MM.1S (cell line): ENCODE measurements at places on chromosomes 12 and 14.

DNA sequence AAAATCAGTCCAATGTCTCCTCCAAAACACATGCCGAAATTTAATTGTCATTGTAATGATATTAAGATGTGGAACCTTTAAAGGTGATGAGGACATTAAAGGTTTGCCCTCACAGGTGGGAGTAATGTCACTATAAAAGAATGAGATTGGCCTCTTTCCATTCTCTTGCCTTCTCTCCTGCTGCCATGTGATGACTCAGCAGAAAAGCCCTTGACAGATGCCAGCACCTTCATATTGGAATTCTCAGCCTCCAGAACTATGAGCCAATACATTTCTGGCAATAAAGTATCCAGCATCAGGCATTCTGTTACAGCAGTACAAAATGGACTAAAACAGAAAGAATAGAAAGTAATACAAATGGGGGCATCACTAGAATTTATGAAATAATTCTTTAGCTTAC lies 609.7 kb downstream of the SLC16A7 start:
- no peak overlapping the region for H3K27ac ChIP-seq
- H3K4me1 ChIP-seq: peaks cover 7% of the 10 kb centered on the region
- H3K4me3 ChIP-seq: no peak overlapping the region
- no peak for DNase-seq
- no peaks in the 10 kb centered on the region for H3K36me3 ChIP-seq

- no peaks in the 10 kb centered on the region for H3K27me3 ChIP-seq
- no peaks in the 10 kb centered on the region for H3K4me1 ChIP-seq
- DNase-seq: no peak
- no peak overlapping the region for H3K4me3 ChIP-seq
- H3K36me3 ChIP-seq: no peaks in the 10 kb centered on the region
- H3K27ac ChIP-seq: no peak overlapping the region
These were observed 123.4 kb downstream of the ADCK1 start for GRCh38 chr14:77923131-77923936.

DNA sequence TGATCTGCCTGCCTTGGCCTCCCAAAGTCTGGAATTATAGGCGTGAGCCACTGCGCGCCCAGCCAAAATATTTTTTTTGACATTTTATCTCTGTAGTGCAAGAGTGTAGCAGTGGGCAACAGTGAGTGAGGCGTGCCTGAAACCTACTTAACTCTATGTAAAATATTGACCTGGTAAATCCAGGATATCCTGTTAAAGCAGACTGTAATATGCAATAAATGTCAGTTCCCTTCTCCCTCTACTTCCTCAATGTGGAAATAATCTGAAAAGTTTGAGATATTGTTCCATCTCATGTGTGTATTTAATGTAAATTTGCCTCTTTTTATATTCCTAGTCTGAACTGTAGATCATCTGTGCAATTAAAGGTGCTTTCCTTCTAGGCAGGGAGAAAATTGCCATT lies 9.5 kb upstream of the CDK17 start:
- no peaks in the 10 kb centered on the region for H3K36me3 ChIP-seq
- DNase-seq: no peak
- H3K27me3 ChIP-seq: no peaks in the 10 kb centered on the region
- H3K4me3 ChIP-seq: no peak overlapping the region
- no peak overlapping the region for H3K27ac ChIP-seq

DNA sequence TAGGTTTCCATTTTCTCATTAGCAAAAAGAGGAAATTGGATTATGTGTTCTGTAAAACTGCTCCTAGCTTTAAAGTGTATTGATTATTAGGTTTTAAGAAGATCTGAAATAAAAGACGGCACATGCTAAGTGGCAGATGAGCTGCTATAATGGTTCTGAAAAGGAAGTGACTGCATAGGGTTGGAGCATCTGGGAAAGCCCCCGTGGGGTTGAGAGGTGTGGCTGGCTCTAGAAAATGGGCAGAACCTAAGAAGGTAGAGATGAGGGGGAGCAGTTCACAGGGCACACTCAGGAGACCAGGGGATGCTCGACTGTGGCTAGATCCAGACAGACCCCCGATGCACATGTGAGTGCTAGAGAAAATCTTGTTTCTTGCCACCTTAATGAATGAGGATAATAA lies 1.9 kb downstream of the IFNG-AS1 start:
- H3K4me1 ChIP-seq: peaks cover 49% of the 10 kb centered on the region
- H3K4me3 ChIP-seq: peak overlapping the region; percentile 96
- peaks cover 15% of the 10 kb centered on the region for H3K36me3 ChIP-seq
- no peaks in the 10 kb centered on the region for H3K27me3 ChIP-seq
- peak; percentile 81 for DNase-seq
- peak overlapping the region; percentile 100 for H3K27ac ChIP-seq

DNA sequence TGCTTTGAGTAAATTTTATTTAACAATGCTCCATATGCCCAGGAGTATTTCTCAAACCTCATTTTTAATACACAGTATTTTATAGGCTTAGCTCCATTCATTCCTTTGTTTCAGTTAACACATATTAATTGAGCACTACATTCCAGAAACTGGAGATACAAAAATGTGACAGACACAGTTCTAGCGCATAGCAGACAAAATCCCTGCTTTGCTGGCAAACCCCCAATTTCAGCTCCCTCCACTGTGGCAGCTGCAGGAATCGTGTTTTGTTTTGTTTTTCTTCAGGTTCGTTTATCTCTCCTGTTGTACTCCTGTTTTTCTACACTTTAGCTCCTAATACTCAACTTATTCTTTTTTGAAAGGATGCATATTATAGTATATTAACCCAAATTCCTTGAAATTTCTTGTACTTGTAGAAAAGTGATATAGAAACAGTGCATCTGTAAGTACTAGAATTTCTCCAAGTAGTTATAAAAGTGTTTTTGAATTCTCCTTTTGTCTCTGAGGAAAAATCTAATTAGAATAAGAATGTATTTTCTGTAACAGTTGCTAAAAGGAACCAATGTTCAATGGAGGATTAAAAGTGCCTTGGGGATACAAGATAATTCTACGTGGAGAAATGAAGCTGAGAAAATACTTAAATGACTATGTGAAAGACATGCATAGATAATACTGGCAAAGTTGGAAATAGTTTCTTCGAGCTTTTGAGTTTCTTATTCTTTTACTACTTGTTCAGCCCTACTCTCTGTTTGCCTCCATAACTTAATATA lies 6.4 kb upstream of the RAB21 start:
- peaks cover 4% of the 10 kb centered on the region for H3K4me1 ChIP-seq
- no peak overlapping the region for H3K27ac ChIP-seq
- no peak overlapping the region for H3K4me3 ChIP-seq
- H3K36me3 ChIP-seq: no peaks in the 10 kb centered on the region

GRCh38 chr14:67411820-67412421 lies at the start of gene PLEK2:
TSS of gene PLEK2 (minus strand) at chr14:67412165. CDS start at chr14:67412059, 106 bp downstream.
- no peak for DNase-seq
- H3K4me3 ChIP-seq: no peak within 1 kb of the TSS
- H3K36me3 ChIP-seq: no peaks in the 10 kb centered on the region
- H3K4me1 ChIP-seq: no peaks in the 10 kb centered on the region
- no peaks in the 10 kb centered on the region for H3K27me3 ChIP-seq

DNA sequence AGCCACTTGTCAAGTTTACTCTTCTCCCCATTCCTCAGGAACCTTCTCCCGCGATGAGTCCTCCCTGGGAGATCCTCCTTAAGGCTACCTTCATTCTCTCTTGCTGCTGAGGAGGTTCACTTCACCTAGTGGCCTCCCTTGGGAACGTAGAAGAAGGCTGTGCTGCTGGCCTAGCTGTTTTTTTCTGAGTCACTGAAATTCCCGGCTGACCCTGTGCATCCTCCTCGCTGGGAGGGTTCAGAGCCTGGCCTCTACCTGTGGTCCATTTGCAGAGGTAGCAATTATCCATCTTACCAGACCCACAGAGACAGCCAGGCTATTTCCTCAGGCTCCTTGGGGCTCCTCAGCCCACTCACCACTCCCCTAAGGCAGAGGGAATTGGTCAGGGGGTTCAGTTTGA lies 4.6 kb downstream of the KRT82 start:
- DNase-seq: no peak
- no peaks in the 10 kb centered on the region for H3K4me1 ChIP-seq
- no peak overlapping the region for H3K4me3 ChIP-seq

DNA sequence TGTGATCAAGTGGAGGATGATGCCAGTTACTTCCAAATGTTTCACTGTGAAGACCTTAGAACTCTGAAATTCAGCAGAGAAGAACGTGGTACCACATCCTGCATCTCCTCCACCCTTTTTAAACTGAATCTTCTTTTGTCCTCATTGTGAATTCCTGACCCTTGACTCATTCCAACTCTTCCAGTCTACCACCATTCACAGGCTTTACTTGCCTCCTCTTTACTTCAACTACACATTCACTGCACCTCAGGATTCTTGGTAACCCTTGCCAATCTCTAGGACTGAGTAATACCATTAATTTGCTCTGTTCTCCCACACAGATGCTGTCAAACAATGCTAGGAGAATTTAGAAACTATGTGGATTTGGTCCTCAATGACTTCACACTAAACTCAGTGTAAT lies 37.3 kb downstream of the PPP1R12A start:
- H3K36me3 ChIP-seq: no peaks in the 10 kb centered on the region
- DNase-seq: no peak
- no peak overlapping the region for H3K4me3 ChIP-seq
- H3K4me1 ChIP-seq: no peaks in the 10 kb centered on the region
- H3K27ac ChIP-seq: no peak overlapping the region

DNA sequence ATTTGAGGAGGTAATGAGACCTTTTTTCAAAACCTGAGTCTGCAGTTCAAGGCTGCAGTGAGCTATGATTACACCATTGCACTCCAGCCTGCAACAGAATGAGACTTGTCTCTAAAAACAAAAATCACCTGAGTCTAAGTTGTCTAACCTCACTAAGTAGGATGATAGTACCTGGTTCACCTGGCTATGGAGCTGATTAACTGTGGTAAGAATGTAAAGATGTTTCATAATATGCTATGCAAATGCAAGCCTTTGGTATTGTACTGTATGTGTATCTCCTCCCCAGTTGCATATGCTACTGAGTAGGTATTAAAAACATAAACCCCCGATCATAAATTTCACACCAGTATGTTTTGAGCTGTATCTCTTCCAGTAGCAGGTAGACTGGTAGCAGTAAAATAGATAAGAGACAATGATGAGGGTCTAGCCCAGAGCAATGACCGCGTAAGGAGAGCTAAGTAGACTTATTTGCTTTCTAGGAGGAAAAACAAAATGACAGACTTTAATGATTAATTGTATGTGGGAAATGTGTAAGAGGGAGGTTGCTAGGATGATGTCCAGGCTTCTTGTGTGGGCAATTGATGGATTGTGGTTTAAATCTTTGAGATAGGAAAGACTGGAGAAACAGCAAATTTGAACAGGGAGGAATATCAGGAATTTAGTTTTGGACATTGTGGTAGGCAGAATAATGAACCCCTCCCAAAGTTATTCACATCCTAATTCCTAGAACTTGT lies 41.6 kb upstream of the EGLN3 start:
- H3K4me3 ChIP-seq: no peak overlapping the region
- H3K27me3 ChIP-seq: no peaks in the 10 kb centered on the region
- DNase-seq: no peak
- H3K27ac ChIP-seq: no peak overlapping the region
- no peaks in the 10 kb centered on the region for H3K36me3 ChIP-seq
- H3K4me1 ChIP-seq: no peaks in the 10 kb centered on the region

GRCh38 chr12:106106061-106106566 lies 32.6 kb downstream of the NUAK1 start:
- H3K4me1 ChIP-seq: peaks cover 8% of the 10 kb centered on the region; the same call in 1 of the 2 replicates
- DNase-seq: no peak
- H3K27me3 ChIP-seq: no peaks in the 10 kb centered on the region
- no peak overlapping the region for H3K4me3 ChIP-seq

GRCh38 chr14:100176811-100177327 lies 17.4 kb upstream of the DEGS2 start:
- H3K4me3 ChIP-seq: no peak overlapping the region
- no peak for DNase-seq
- H3K27ac ChIP-seq: no peak overlapping the region
- no peaks in the 10 kb centered on the region for H3K27me3 ChIP-seq
- no peaks in the 10 kb centered on the region for H3K4me1 ChIP-seq

DNA sequence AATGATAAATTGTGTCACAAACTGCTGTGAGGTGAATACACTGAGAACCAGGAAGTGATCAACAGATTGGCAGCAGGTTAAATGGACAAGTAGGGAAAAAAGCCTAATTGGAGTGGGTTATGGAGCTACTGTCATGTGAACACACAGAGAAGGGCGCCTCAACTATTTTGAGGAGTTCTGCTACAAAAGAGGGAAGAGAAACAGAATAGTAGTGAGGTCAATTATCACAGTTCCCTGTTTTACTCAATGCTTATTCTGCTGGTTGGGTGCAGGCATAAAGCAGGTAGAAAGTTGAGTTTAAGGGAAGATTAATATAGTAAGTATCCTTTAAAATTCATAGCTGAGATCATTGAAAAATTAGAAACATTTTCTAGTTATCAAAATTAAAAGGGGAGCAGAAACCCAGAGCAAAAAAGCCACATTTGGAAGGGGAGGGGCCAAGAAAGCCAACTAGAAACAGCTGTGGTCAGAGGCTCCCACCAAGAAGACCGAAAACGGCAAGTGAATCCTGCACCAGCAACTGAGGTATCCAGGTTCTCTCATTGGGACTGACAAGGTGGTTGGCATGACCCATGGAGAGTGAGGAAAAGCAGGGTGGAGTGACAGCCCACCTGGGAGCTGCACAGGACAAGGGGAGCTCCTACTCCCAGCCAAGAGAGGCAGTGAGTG lies 105.7 kb downstream of the ZC3H14 start:
- H3K36me3 ChIP-seq: no peaks in the 10 kb centered on the region
- H3K4me3 ChIP-seq: no peak overlapping the region
- H3K27me3 ChIP-seq: no peaks in the 10 kb centered on the region
- no peak for DNase-seq

DNA sequence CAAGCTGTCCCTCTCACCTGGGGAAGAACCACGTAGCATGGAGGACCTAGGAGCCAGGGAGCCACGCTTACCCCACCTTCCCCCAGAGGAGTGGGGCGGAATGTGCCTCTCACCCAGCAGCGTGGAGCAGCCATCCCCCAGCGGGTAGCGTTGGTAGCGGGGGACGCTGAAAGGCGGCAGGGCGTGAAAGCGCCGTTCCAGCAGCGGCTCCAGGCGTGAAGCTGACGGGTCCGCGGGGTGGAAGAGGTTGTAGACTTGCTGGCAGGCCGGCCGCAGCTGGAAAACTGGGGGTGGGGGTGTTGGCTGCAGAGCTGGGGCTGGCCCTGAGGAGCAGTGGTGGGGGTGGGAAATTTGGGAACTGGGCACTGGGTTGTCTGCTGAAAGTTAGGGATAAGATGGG lies 11.9 kb downstream of the ARL6IP4 start:
- H3K4me1 ChIP-seq: no peaks in the 10 kb centered on the region
- no peaks in the 10 kb centered on the region for H3K36me3 ChIP-seq
- no peak overlapping the region for H3K27ac ChIP-seq
- no peak overlapping the region for H3K4me3 ChIP-seq
- H3K27me3 ChIP-seq: no peaks in the 10 kb centered on the region

GRCh38 chr12:47636908-47637780 lies 68.7 kb downstream of the RPAP3 start:
- H3K27me3 ChIP-seq: no peaks in the 10 kb centered on the region
- H3K27ac ChIP-seq: no peak overlapping the region
- no peak overlapping the region for H3K4me3 ChIP-seq
- no peaks in the 10 kb centered on the region for H3K4me1 ChIP-seq
- no peaks in the 10 kb centered on the region for H3K36me3 ChIP-seq
